Psoas muscle (tissue), 8 donors: ENCODE measurements at places on chromosomes 3 and 15. TPM values are rescaled to one million over a fixed set of nuclear protein-coding genes. Genes with fewer than 3 reads are reported as not detected.

- no peak for DNase-seq
These were observed 6.8 kb upstream of the SKOR1 start for GRCh38 chr15:67818464-67818863.

- DNase-seq = no peak
These were observed 121.9 kb downstream of the TMEM266 start for GRCh38 chr15:76181705-76182107.

Gene RGMA
- 217 TPM for total RNA-seq

GRCh38 chr3:8610951-8611350 lies 33.6 kb downstream of the SSUH2 start:
- DNase-seq = no peak

Gene PLSCR2
- total RNA-seq = not detected

Gene MYH15
- total RNA-seq = 0.67 TPM

DNA sequence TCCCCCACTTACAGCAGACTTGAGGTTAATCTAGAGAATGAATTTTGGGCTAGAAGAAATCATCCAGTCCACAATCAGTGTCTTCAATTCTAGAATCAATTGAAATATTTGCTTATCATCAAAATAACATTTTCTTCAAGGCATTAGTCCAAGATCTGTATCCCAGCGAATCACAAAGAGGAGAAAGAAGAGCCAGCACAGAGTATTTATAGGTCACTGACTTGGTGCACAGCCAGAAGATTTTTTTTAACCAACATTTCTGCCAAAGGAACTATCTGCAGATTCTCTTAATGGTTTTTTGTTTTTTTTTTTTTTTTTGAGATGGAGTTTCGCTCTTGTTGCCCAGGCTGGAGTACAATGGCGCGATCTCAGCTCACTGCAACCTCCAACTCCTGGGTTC lies 178.2 kb downstream of the TNIK start:
- no peak for DNase-seq

Gene RHCG
- total RNA-seq = not detected

GRCh38 chr3:52361898-52362297 lies 45.8 kb downstream of the DNAH1 start:
- DNase-seq = no peak

- DNase-seq = no peak
These were observed 31.9 kb upstream of the IREB2 start for GRCh38 chr15:78406016-78406585.

DNA sequence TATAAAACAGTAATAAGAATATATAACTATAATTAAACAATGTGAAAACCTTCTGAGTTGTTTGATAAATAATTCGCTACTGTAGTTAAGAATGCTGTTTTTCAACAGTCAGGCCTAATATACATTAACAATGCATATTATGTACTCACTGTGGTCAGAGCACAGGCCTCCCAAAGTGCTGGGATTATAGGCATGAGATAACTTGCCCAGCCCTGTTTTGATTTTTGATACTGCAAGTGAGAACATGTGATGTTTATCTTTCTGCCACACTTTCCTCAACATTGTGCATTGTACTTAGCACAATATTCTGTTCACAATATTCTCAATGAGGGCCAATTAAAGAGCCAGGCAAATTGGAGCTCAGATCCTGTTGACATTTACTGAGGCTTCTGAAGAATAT lies 274.5 kb upstream of the RARB start:
- DNase-seq = no peak

DNA sequence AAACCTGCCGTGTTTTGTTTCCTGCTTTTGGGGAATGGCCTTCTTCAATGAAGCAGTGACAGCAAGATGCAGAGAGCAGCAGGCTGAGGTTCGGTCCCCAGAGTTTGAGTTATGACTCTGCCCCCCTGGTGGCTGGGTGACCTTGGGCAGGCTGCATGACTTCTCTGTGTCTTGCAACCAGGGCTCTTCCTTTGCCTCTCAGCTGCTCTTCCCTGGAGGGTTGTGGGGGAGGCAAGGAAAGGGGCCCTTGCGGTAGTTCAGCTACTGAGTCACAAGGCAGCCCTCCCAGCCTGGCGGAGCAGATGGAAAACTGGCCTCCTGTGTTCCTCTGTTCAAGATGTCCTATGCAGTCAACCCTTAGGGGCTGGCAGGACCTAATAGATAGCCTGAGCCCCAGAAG lies 17.1 kb downstream of the CTXND1 start:
- no peak for DNase-seq

DNA sequence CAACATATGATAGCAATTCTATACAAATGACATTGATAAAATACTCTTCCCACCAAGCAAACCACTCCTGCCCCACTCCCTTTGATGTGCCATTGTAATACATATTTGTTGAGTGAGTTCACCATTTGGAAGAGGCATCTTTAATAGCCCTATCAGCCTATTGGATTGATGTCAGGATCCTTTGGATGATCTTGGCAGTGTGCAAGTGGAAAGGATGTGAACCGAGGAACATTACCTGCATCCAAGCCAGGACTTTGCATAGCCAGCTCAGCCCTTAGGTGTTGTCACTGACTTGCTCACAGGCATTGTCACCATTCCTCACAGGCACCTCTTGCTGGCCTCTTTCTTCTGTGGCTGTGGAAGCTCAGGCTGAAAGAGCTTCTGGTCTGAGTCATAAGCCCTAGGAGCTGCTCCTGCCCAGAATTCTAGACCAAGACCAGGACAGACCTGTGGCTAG lies 16.5 kb upstream of the TIMP4 start:
- DNase-seq = no peak

DNA sequence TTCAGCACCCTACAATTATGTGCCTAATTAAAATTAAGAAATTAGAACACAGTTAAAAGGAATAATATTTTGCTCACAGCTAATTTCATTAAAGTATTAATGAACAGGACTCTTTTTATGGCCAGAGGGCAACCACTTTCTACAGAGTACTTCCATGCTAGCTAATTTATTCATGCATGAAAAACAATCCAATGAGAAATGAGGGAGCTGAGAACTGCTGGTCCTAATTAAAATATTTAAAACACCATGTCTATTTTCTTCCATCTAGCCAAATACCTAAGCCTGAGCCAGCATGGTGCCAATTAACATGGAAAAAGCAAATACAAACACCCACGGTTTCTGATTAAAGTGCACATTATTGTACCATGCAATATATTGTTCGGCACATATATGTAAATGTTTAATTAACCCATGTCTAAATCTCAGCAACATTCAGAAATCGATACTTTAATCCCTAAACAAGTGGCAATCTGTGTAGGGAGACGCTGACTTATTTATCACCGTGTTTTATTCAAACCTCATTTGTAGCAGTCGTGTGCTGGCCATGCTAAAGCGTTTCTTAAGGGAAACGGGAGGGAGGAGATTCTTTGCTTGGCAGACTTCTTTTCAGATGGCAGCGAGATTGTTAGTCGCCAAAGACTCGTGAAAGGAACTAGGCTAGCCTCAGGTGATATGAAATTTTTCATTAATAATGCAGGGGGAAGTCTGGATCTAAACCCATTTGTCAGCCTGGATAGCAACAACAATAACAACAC lies 193.5 kb downstream of the ANXA2 start:
- no peak for DNase-seq

DNA sequence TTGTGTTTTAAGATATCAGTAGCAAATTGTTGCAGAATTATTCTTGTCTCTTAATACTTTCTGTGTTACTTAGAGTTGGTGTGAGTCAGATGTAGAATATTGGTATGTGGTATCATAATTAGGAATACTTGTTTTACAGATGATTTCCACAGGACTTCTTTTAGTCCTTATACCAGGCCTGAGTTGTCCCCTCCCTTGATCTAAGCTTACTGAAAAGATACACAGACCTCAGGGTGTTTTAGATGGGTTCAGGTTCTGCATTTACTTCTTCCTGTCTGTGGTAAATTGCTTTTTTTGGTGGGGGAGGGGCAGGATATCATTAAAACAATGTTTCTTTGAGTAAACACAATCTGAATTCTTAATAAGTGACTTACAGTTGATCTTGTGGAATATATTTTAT lies 14.2 kb downstream of the DZIP3 start:
- no peak for DNase-seq

GRCh38 chr3:48945432-48945831 lies 26.8 kb downstream of the ARIH2 start:
- no peak for DNase-seq

DNA sequence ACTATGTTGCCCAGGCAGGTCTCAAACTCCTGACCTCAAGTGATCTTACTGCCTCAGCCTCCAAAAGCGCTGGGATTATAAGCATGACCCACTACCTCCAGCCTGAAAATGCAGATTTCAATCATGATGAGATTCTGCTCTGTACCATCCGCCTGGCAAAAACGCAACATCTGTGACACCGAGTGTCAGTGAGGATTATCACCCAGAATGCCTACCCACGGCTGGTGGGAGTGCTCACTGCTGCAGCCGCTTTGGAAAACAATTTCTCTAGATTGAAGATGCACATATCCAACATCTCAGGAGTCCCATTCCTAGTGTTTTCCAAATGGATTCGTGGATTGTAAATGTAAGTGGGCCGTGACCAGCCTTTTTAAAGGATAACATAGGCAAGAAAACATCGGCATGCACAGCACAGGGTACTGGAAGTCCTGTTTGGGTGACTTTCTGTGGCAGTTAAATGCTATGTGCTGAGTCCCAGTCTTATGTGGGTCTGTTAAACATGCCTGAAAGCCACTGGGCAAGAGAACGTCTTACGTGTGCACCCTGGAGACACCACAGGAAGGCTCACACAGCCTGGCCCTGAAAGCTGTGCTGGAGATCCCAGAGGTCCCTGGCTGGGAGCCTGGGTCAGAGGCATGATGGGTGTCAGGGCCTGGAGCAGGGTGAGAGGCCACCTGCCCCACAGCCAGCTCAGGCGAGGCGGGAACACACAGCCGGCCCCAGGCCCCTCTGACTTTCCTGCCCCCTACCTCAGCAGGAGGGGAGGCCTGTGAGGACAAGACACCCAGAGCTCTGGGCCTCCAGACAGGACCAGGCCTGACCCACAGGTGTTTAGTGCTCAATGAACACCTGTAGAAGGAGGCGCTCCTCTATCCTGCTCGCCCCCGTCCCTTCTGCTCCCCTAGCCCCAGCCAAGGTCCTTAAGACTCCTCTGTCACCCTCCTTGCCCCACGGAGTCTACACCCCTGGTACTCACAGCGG lies 918 bp downstream of the PRSS50 start:
- DNase-seq = no peak

Gene GXYLT2
- 5.9 TPM for total RNA-seq

- no peak for DNase-seq
These were observed 607.7 kb downstream of the PYDC2 start for GRCh38 chr3:192068464-192069254.

DNA sequence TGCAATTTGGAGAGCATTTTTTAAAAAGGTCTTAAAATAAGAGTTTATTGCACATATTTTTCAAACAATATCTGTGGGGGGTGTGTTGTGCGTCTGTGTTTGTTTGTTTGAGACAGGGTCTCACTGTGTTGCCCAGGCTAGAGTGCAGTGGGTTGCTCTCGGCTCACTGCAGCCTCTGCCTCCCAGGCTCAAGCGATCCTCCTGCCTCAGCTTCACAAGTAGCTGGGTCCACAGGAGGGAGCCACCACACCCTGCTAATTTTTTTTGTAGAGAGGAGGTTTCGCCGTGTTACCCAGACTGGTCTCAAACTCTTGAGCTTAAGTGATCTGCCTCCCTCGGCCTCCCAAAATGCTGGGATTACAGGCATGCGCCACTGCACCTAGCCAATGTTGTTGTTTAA lies 2.7 kb downstream of the MLF1 start:
- no peak for DNase-seq

DNA sequence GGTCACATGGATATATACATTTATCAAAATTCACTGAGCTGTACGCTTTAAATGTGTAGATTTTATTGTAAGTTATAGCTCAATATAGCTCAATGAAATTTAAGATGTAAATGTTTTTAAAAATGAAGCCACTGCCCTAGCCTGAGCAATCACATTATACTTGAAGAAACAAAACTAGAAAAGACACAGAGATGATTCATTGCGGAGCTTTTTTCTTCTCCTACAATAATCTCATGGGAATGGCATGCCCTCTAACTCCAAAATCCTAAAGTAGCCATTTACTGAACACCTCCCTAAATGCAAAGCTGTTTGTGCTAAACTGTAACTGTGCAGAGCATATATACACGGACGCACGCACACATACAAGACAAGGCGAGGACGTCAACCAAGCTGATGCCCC lies 84.2 kb downstream of the MYO9A start:
- DNase-seq = no peak

GRCh38 chr3:141578202-141578973 lies 91.6 kb downstream of the RASA2 start:
- DNase-seq = no peak
